ENCODE measurements at places on chromosomes 11 and 22.

DNA sequence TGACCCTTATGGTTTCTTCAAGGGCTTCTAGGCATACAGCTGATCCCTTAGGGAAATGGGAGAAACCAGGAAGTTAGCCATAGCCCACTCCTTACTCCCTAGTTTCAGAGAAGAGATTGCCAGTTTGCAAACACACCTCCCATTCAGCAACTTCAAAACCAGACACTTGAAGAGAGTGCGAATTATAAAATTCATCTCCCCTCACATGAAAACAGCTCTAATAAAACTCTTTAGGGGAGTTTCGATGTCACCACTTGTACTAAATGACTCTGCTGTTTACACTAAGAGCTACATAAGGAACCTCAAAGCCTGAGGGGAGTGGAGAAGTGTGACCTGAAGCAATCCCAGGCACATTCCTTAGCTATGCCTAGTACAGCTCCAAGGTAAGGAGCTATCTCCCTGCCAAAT, 8.3 kb downstream of the LGR4 start:
- no peak for DNase-seq

GRCh38 chr11:74057249-74058151, 48.6 kb upstream of the UCP3 start:
- no peak for DNase-seq

DNA sequence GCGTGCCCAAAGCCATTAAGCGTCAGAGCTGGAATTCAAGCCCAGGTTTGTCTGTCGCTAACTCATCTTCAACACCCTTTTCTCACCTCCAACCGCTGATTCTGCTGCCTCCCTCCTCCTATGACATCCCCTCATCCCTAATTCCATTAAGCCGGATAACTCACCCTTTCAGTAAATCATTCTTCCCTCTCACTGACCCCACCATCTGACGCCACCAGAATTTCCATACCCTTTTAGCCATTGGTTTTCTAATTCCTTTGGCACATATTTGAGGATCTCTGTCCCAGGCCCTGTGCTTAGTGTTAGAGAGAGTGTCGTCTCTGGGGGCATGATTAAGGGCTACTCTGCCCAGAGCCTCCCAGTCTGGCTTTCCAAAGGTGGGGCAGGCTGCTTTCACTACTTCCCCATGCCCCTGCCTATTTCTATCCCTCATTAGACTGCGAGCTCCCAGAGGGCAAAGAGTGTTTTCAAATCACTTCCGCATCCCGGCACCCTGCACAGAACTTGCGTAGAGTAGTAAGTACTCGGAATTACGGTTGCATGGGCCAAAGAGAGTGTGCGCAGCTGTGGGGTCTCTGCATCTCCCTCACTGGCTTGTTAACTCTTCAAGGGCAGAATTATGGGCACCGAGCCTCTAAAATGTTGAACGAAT, 3.9 kb downstream of the KLHL35 start:
- DNase-seq: no peak

DNA sequence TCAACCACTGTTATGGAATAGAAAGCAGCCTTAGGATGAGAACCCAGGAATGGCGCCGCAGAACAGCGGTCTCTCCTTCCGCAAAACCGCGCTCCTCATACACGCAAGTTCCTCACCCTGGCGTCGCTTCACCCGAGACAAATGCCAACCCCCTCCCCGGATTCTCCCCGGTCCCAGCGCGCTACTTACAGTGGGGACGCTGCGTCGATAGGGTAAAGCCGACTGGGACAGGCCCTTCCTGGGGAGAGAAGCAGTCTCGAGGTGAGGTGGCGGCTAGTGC, 287 bp downstream of the RPS13 start:
- DNase-seq: no peak

DNA sequence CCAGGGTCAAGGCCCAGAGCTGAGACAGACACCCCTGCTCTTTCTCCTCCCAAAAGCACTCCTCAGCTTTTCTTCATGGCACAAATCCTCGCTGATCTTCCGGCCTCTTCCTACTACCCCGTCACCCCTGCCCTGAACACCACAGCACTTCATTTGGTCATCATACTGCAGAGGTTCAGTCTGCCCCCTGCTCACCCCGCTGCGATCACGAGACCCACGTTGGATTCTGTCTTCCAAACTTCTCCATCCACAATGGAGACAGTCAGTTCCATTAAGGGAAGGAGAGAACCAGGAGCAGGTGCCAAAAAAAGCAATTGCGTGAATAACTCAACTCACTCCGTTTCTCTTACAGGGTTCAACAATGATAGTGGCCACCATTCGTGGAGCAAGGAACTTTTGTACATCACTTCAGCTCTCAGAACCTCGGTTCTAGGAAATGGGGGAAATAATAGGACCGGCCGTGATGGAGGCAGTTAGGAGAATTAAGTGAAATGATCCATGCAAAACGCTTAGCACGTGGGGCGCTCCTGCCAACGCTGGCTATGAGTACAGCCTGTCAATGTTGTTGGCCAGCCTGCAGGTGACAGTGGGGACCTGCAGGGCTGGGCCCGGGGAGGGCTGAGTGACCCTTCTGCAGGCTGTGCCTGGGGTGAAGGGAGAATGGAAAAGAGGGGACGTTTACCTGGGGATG, 45.9 kb downstream of the MN1 start:
- DNase-seq: no peak

DNA sequence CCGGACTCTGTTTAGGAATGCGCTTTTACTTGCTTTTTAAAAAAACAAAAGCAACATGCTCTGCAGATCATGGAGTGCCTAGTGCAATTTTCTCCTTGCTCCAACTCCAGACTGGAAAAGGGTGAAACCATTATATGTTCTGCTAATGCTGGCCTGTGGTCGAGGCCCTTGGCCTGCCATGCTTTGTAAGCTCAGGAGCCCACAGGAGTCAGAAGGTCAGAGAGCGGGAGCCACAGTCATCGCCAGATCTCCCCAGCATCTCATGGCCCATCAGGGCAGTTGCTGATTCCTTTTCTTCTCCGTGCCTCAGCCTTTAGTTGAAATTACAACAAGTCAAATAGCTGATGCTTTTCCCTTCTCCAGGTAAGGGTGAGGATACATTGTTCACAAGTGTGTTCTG, 80.3 kb downstream of the DDIAS start:
- DNase-seq: no peak

DNA sequence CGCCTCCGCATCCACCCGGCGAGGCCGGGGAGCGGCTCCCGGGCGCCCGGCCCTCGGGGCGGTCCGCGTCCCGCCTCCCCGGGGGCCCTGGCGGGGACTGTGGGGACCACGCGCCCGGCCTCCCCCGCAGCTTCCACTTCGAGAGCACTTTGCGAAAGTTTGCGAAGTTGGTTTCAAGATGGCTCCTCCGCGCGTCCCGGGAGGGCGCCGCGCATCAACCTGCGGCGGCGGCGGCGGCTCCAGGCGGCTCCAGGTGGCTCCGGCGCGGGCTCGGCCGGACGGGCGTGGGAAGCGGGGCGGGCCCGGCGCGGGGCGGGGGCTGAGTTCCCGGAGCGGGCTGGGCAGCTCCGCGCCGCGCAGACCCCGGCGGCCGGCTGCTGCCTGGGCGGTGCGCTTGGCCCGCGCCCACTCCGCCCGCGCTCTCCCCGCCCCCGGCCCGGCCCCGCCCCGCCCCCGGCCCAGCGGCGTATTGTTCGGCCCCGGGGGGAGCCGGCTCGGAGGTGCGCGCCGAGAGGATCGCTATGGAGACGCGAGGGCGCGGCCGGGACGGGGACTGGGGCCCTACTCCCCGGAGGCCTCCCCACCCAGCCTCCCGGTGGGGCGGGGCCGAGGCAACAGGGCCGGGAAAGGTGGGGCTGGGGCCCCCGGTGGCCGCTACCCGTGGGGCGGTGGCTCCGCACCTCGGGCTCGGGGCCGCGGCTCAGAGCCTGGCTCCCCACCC, at the start of gene CELSR1:
Gene CELSR1 (minus strand): TSS at position 396 of the 721 bp plus-strand sequence. CDS start 450 bp downstream, outside the sequence.
- no peak for DNase-seq

DNA sequence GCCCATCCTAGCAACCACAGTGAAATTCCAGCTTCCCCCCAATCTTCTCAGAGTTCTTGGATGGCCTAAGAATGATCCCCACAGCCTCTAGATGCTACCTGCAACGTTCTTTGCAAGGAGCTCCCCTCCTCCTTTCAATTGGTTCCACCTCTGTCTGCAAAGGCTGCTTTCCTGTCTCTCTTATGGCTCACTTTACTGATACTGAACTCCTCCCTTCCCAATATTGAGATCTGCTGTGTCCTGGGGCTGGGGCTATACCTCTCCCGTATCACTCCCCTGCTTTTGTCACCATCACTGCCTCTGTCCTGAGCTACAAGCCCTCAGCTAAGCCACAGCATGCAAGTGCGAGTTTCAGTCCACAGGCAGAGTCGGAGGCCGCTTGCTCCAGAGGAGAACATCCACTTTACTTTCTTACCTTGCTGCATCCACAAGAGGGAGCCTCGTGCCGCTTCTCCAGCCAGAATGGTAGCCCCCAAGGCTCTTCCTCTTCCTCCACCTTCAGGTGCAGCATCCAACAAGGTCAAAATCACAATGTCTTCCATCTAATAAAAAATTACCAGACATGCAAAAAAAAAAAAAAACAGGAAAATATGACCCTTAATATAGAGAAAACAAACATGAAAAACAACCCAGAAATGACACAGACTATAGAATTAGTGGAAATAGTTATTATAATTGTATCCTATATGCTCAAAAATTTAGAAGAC, 48.6 kb upstream of the TMEM45B start:
- DNase-seq: no peak

- DNase-seq: no peak
Observed at GRCh38 chr22:16838073-16838472, 12.9 kb upstream of the XKR3 start.

- no peak for DNase-seq
Observed at GRCh38 chr11:55942785-55943392, 6.7 kb upstream of the OR5I1 start.

DNA sequence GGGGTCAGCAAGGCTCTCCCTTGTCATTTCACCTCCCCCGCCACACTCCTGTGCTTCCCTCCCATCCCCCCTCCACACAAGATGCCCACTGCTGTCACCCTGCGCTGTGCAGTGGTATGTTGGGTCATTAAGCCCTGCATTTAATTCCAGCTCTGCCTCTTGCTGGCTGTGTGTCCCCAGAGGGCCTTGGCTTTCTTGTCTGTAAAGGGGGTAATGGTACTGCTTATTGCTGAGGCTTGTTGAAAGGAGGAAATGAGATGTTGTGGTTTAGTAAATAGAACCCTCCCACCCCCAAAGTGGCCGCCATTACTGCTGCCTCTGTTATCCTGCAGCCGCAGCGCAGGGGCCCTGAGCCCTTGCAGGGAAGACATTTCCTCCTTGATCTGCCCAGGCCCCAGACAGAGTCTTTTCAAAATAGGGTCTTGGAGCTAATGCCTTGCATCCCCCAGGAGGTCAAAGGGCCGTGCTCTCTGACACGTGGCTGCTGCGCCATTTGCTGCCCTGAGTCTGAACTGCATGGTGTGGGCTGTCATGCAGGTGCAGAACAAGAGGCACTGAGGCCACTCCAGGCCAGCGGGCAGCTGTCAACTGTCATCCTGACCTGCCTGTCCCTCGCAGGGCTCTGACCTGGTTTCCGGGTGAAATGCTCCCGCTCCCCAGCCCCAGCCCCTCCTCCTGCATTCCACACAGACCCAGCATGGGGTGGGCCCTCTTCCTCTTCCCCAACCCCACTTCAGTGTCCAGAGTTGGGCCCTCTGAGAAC, 18.7 kb downstream of the PVALB start:
- no peak for DNase-seq

DNA sequence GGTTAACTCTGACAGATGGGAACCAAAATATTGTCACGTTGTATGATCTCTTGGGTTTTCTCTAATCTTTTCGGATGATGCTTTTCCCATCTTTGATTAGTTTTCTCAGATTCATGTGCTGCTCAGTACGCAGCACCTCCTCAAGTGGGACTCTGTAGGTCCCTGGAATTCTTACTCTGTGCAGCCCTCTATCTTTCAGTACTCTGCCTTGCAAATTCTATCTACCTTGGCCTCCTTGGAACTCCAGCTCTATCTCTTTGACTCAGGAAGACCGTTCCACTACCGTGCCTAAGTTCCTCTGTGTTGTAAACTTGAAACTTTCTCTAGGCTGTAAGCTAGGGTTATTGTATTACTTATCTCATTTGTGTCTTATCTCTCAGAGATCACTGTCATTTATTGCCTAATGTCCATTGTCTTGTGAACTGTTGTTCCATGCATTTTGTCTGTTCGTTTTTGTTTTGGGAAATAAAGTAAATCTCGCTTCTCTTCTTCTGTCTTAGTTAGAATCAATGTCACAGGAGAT, 20.1 kb upstream of the CHORDC1 start:
- DNase-seq: no peak

- DNase-seq: no peak
Observed at GRCh38 chr11:77206264-77207018, 78.4 kb downstream of the MYO7A start.

GRCh38 chr11:3014943-3015342, 22.8 kb upstream of the NAP1L4 start:
- no peak for DNase-seq

DNA sequence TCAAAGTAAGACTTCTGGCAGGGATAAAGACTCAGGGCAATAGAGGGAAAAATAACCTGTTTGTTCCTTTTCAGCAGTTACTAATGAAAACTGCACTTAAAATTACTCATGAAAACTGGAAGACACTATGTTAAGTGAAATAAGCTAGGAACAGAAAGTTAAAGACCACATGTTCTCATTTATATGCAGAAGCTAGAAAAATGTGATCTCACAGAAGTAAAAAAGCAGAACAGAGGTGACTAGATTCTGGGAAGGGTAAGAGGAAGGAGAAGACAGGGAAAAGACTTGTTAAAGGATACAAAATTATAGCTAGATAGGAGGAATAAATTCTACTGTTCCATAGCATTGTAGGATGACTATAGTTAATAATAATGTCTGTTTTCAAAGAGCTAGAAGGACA, 22.2 kb downstream of the HPS5 start:
- DNase-seq: no peak

DNA sequence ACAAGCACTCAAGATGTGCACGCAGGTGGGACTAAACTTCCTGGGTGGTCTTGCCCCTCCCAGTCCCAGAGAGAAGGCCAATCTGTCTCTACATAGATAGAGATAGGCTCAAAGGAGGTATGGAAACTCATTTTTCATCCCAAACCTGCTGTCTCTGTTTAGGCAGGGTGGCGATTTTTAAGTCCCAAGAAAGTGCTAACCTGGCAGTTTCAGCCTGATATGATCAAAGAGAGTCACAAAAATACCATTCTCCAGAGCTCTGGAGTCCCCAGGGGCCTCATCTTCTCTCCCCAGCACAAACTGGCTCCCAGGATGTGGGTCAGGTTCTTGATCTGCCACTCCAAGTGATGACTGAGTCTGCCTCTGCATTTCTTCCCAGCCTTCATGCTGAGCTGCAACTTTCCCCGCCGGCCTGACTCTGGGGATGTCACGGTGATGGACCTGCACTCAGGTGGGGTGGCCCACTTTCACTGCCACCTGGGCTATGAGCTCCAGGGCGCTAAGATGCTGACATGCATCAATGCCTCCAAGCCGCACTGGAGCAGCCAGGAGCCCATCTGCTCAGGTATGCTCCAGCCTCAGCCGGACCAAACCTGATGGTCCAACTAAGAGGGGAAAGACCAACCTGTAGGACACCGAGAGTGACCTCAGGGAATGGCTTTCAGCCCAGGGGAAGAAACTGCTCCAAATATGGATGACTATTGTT, 129.5 kb downstream of the SEZ6L start:
- no peak for DNase-seq

GRCh38 chr22:23874871-23875270, 17.2 kb downstream of the SLC2A11 start:
- no peak for DNase-seq

All from stimulated activated CD8-positive, alpha-beta memory T cell treated with anti-CD3 and anti-CD28 coated beads, Interleukin-15, amount 100 ng/mL, for 4 hours (primary cell).